ENCODE measurements at places on chromosomes 5 and 9.

DNA sequence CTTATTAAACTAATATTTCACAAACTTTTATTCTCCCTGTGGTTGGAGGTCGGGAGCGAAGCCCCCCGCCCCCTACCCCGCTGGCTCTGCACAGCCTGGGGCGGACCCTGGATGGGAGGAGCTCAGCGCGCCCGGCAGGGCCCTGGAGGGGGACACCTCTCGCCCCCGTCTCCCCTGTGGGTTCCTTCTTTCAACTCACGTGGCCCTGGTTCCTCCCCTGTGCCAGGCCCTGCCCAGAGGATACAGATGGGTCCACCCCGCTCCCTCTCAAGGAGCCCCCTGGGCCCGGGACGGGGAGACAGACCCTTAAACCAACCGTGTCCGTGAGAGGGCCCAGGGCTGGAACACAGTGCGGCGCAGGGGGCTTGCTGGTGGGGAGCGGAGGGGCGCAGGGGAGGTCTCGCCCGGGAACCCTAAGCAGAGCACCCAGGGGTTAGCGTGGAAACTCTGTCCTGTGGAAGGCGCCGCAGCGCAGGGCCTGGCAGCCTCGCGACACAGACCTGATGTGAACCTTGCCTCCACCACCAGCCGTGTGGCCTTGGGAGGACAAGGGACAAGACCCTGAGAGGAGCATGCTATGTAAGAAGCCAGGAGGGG is 103.7 kb upstream of the MVB12B start:
- DNase-seq: no peak

GRCh38 chr5:7756453-7756852 is 94.5 kb downstream of the CFAP90 start:
- DNase-seq: no peak

DNA sequence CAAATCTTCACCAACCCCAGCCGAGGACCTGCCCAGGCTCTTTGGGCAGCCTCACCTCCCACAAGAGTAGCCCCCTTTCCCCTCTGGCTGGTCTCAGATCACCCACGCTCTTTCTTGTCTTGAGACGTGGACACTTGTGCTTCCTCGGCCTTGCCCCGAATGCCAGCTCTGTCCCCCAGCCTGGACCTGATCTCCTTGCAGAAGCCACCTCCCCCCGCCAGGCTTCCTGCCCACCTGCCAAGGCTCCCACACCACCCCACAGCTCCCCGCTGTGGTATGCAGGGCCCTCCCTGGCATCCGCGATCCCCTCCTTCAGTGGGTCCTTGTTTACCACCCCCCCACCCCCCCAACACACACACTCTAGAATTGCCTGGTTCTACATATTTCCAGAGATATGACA is 133.7 kb downstream of the ROR2 start:
- no peak for DNase-seq

DNA sequence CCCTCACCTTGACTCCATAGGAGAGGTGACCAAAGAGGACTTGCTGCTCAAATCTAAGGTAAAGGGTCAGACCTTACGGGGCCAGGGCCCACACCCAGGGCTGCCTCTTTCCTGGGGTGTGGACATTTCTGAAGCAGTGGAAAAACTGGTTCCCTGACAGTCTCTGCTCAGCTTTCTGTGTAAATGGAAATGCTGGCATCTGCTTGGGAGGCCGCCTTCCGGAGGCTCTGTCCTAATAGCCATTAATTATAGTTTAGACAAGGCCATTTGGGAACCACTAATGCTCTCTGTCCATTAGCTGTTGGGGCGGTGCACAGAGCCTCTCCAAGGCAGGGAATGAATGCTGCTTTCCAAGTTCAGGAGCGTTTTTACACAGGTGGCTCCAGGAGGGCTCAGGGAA is 17.3 kb downstream of the USP20 start:
- no peak for DNase-seq

DNA sequence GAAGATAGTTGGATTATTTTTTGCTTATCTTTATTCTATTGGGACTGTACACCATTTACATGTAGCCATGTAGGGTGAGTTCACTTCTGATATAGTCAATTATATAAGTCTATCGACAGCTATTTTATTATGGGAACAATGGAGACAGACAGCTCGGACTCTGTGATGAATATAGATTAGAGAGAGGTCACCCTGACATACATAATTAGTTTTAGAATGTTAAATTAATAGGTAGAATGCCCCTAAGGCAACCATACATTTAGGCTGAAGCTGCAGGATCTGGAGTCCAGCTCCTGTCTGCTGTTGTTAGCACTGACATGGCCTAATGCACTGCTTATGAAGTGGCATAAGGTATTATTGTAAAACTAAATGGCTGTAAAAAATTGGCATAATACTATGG is 700.8 kb downstream of the MAT2B start:
- DNase-seq: no peak

DNA sequence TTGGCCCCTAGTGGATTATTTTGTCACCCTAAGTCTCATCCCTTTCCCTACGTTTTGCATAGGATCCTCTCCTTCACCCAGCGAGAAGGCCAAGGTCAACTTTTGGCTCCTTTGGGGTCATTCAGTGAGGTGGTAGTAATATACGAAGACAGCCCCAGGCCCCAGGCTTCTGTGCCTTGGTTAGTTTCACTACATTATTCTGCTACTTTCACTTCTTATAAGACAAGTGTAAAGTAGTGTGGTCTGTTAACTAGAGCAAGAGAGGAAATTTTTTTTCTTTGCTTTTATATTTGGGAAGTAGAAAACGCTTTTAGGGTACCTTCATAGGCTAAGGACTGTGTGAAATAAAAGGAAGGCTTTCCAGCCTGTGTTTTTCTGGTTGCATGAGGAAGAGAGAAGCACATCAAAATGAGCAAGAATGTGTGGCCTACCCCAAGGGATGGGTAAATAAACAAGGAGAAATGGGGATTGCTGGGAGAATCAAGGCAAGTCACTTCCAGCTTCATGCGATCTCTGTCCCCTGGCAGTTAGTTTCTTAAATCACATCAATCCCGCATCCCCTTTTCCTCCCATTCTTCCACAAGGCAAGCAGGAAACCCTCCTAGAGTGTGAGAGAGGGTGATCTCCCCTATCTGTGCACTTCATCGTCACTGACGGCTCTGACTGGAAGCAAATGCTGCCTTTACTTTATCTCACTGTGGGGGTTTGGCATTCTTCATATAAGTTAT is 677.0 kb upstream of the WWC1 start:
- DNase-seq: no peak

DNA sequence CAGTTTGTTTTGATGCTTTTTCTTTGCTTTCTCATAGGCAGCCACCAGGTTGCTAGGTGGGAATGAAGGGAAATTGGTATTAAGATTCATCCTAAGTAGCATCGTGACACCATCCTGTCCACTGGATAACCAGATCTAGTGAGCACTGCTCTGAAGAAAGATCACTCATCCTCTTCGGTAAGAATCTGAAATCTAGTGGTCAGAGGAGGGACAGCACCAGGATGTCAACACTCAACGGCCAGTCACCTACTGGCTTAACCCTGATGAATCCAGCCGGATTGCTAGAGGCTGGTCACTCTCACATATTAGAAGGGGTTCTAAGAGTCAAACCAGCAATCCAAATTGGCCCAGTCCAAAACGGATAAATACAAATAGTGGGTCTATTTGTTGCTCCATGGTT is 50.8 kb downstream of the DCP2 start:
- no peak for DNase-seq

DNA sequence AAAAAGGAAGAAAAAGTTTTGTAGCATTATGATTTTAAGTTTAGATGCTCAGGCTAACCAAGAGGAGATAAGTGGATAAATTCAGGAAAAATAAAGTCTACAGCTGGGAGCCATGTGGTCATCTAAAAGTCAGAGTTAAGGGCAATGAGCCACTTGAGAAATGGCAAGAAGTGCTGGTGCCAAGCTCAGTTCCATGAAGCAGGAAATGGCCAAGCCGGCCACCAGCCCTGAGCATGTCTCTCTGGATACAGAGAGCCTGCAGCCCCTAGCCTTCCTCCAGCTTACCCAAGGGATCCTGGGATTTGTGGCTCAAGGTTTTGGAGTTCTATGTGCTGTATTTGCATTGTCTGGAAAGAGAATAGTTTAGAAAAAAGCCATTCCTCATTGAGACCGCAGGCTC is 12.2 kb upstream of the S1PR3 start:
- no peak for DNase-seq

Measured in left ventricle myocardium inferior (tissue), 1 donor.